RWPE2 (cell line): ENCODE measurements at places on chromosomes 16 and 17.

DNA sequence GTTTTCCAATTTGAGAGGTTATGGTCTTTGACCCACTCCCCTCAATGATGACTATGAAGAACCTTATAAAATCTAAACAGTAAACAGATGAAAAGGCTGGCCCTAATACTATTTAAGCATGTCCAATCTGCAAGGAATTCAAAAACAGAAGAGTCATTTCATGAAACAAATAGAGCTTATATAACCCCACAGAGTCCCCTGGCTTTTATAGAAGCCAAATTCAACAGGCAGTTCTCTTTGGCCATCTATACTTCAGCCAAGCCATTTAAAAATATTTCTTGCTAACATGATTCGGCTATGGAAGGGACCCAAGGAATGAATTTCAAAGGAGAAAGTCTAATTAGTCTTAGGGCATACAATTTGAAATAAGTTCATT is 43.4 kb downstream of the SPOP start:
- DNase-seq: no peak
- H3K4me3 ChIP-seq: no peak overlapping the region
- H3K36me3 ChIP-seq: peaks cover 15% of the 10 kb centered on the region
- peaks cover 7% of the 10 kb centered on the region for H3K4me1 ChIP-seq

DNA sequence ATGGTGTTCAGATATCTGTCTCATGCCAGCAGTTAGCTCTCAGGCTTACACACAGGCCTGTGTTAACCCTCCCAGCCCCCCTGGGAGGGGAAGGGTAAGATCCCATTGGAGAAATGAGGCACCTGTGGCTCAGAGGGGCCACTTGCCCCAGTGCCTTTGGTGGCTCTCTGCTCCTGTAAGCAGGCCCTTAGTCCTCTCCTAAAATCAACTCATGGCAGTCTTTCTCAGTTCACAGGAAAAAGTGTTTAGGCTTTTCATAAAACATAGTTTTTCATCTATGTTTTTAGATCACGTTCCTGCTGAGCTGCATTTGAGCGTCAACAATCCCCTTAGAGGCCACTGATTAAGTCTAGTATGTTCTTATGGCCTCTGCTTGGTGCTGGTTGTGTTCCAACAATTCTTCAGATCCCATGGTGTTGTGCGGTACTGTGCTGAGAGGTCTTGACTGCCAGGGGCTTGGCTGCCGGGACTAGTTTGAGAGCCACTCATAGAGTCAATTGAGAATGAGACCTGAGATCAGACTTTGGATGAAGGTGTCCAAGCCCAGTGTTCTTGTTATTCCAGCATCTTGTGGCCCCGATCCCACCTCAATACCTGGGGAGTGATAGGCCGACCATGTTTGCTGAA is 10.6 kb downstream of the TAOK2 start:
- peak; percentile 26 for DNase-seq
- no peaks in the 10 kb centered on the region for H3K4me1 ChIP-seq
- no peak overlapping the region for H3K4me3 ChIP-seq
- H3K36me3 ChIP-seq: peaks cover 93% of the 10 kb centered on the region
- H3K27ac ChIP-seq: no peak overlapping the region
- no peaks in the 10 kb centered on the region for H3K27me3 ChIP-seq

GRCh38 chr17:10073941-10074340 is 124.5 kb downstream of the GAS7 start:
- no peaks in the 10 kb centered on the region for H3K36me3 ChIP-seq
- H3K27me3 ChIP-seq: no peaks in the 10 kb centered on the region
- DNase-seq: no peak
- H3K27ac ChIP-seq: no peak overlapping the region
- H3K4me3 ChIP-seq: no peak overlapping the region

- H3K4me3 ChIP-seq: no peak overlapping the region
- H3K27me3 ChIP-seq: no peaks in the 10 kb centered on the region
Measured at GRCh38 chr17:28282596-28282995, 36.4 kb upstream of the TMEM97 start.

DNA sequence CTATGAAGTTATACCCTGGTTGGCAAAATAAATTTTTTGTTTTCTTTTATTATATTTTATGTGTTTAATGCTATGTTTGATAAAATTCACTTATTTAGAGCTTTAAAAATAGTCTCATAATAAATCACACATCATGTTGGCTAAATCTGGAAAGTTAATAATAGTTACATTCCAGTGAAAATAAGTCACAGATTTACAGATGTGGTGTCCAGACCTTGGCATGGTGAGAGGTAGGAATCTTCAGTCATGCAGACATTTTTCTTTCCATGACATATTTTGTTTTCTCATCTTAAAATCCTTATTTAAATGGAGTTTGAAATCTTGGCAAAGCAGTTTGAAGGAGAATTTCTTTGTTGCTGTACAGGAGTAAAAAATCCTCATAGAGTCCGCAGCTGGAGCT is 48.1 kb upstream of the GOSR1 start:
- H3K4me3 ChIP-seq: no peak overlapping the region
- no peak overlapping the region for H3K27ac ChIP-seq
- peaks cover 23% of the 10 kb centered on the region for H3K36me3 ChIP-seq
- H3K4me1 ChIP-seq: peaks cover 8% of the 10 kb centered on the region
- no peak for DNase-seq
- H3K27me3 ChIP-seq: no peaks in the 10 kb centered on the region

DNA sequence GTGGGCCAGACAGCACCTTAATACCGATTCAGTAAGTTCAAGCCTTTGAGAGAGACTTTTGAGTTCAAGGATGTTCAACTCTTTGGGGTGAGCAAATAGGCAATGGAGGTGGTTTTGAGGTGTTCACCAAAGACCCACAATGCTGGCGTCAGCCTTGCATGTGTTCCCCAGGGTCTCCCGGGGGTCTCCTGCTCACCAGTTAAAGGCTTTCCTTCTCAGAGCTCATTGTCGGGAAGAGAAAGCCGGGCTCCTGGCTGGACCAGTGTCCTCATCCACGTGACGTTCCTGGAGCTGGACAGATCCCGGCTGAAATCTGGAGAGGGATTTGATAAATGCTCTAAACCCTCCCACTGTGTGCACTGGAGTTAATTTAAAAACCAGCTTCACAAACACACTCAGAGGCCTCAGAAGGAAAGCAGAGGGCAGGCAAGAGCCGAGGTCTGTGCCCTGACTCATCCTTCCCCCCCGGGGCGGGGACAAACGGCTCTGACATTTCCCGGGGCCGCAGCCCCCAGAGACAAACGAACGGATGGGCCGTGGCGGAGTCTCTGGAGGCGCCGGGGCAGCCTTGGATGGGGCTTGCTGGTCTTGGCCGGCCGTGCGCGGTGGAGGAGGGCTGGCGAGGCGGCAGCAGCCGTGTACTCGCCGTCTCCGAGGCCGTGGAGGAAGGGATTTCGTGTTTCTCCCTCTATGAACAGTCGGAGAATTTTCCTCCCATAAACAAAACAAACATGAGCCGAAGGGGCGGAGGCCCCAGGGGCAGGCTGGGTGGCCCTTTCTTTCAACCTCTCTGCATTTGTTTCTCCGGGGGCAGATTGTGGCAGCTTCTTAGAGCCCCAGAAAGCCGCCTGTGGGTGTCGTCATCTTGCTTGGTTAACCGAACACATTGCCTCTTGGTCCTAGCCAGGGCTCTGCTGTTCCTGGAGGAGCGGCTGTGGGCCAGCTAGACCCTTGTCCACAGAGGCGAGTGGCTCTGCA is 94.2 kb downstream of the NTN1 start:
- no peak for DNase-seq
- H3K27ac ChIP-seq: no peak overlapping the region
- H3K4me1 ChIP-seq: no peaks in the 10 kb centered on the region
- H3K36me3 ChIP-seq: no peaks in the 10 kb centered on the region
- no peak overlapping the region for H3K4me3 ChIP-seq

GRCh38 chr17:607361-608147 is 107.1 kb downstream of the VPS53 start:
- H3K27me3 ChIP-seq: no peaks in the 10 kb centered on the region
- H3K4me3 ChIP-seq: no peak overlapping the region
- no peak for DNase-seq
- peaks cover 10% of the 10 kb centered on the region; the same call in 1 of the 2 replicates for H3K36me3 ChIP-seq

GRCh38 chr16:23986455-23986854 is 150.7 kb downstream of the PRKCB start:
- H3K36me3 ChIP-seq: no peaks in the 10 kb centered on the region
- DNase-seq: no peak
- no peak overlapping the region for H3K27ac ChIP-seq
- no peak overlapping the region for H3K4me3 ChIP-seq
- H3K4me1 ChIP-seq: no peaks in the 10 kb centered on the region
- H3K27me3 ChIP-seq: no peaks in the 10 kb centered on the region

GRCh38 chr17:67867591-67867990 is 42.3 kb downstream of the BPTF start:
- peaks cover 17% of the 10 kb centered on the region for H3K36me3 ChIP-seq
- no peak for DNase-seq
- H3K27me3 ChIP-seq: no peaks in the 10 kb centered on the region

DNA sequence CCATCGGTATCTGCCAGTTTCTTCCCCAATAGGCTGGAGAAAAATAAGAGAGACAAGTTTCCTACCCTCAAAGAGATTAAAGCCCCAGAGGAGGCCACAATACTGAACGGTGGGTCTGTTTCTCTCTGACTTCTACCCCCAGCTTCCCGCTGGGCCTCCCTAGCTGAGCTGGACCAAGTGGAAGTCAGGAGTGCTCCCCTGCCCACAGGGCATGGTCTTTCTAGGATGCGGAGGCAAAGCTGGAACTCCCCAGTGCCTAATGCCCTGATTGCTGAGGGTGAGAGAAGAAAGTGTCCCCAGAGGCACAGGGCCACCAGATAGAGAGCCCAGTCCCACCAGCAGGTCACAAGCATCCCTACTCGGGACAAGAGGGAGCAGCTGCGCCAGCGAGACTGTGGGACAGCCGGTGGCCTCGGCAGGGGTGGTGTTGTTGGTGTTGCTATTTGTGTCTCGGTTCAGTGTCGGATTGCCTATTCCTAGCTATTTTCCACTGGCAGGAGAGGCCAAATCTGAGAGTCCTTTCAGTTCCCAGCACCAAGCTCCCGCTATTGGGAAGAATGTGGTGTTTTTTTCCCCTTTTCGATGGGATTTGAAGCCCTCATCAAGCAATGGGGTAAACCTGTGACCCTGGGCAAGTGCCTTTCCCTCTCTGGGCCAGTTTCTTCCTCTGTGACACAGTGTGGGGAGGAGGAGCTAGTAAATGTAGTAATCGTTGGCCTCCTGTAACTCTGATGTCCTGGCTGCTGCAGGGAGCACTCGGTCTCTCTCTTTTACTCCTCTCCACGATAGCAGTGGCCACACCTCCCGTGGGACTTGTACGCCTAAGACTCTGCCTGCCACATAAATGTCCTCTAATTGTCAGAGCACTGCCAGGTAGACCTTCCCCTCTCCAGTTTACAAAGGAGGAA is 22.5 kb upstream of the TBX2 start:
- no peaks in the 10 kb centered on the region for H3K4me1 ChIP-seq
- no peak for DNase-seq
- H3K27me3 ChIP-seq: no peaks in the 10 kb centered on the region
- H3K4me3 ChIP-seq: no peak overlapping the region

- no peak for DNase-seq
- H3K27ac ChIP-seq: no peak overlapping the region
- no peaks in the 10 kb centered on the region for H3K4me1 ChIP-seq
Measured at GRCh38 chr17:33732116-33732515, 439.0 kb upstream of the ASIC2 start.

GRCh38 chr17:77511514-77512061 is 370.8 kb downstream of the SEC14L1 start:
- H3K36me3 ChIP-seq: no peaks in the 10 kb centered on the region
- H3K27me3 ChIP-seq: no peaks in the 10 kb centered on the region
- no peak overlapping the region for H3K4me3 ChIP-seq
- no peaks in the 10 kb centered on the region for H3K4me1 ChIP-seq
- no peak overlapping the region for H3K27ac ChIP-seq
- DNase-seq: no peak

- H3K36me3 ChIP-seq: peaks cover 4% of the 10 kb centered on the region; the same call in 1 of the 2 replicates
- DNase-seq: peak; percentile 57
- no peak overlapping the region for H3K4me3 ChIP-seq
- no peaks in the 10 kb centered on the region for H3K27me3 ChIP-seq
- peaks cover 14% of the 10 kb centered on the region for H3K4me1 ChIP-seq
Measured at GRCh38 chr17:1726626-1727257, 2.2 kb downstream of the WDR81 start.

- H3K27me3 ChIP-seq: no peaks in the 10 kb centered on the region
- no peaks in the 10 kb centered on the region for H3K36me3 ChIP-seq
- H3K4me1 ChIP-seq: no peaks in the 10 kb centered on the region
Measured at GRCh38 chr17:15490634-15491261, 23.3 kb upstream of the CDRT4 start.

GRCh38 chr17:12616161-12616560 is 49.5 kb upstream of the MYOCD start:
- no peaks in the 10 kb centered on the region for H3K36me3 ChIP-seq
- no peak overlapping the region for H3K27ac ChIP-seq
- no peak overlapping the region for H3K4me3 ChIP-seq
- no peaks in the 10 kb centered on the region for H3K27me3 ChIP-seq

DNA sequence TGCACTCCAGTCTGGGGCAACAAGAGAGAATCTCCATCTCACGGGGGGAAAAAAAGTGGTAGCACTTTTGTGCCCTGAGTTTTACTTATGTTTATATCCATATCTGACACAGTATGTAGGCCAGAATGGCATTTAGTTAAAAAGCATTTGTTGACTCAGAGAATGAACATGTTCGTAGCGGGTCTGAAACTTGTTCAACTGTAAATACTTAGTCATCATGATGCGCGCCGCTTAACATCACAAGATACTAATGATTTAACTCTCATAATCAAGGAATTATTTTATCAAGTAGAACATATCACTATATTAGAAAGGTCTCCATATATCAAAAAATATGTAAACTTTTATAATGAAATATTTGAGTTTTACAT is 55.3 kb upstream of the ITGA2B start:
- peak overlapping the region; percentile 14 for H3K27ac ChIP-seq
- no peak overlapping the region for H3K4me3 ChIP-seq

DNA sequence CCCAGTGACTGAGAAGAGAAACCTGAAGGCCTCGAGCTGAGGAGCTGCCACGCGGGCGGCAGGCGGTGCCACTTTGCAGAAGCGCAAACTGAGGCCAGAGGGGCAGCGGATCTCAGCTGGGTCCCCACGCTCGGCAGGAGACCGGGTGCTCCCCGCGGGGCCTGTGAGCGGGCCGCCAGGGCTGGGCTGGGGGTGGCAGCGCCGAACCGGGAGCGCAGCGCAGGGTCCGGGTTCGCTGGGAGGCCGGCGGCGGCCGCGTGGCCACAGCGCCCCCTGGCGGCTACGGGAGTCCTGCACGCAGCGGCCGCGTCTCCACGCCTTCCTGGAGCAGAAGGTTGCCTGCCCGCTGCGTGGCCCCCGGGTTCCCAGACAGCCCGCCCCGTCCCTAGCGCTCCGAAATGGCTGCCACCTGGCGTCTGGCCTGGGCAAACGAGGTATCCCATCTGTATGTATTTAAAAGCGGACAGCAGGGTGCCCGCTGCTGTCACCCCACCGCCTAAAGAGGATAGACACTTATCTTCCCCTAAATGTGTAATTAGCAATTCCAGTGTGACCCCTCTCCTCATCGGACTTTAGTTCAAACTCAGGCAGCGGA is 96.1 kb upstream of the CDH5 start:
- peaks cover 18% of the 10 kb centered on the region for H3K4me1 ChIP-seq
- H3K4me3 ChIP-seq: no peak overlapping the region
- H3K27ac ChIP-seq: no peak overlapping the region
